ENCODE measurements at places on chromosomes 4 and X.
A peak's percentile ranks its signal among the peaks of the same experiment; 100 is the strongest.

DNA sequence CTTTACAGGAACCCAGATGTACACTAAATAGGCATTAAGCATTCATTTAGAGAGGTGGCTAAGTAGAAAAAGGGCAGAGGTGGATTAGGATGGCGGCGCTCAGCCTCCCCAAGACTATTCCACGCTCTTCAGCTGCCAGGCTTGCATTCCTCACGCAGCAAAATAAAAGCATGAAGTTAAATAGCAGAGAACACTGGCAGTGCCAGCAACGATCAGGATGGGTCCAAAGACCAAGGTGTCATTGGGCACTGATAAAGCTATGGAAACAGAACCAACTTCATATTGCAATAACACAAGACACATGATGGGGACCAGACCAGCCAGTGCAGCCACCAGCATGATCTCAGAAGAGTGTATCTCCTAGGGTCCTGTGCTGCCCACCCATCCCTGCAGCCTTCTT lies 42.0 kb downstream of the TMEM156 start:
- no peak for DNase-seq

DNA sequence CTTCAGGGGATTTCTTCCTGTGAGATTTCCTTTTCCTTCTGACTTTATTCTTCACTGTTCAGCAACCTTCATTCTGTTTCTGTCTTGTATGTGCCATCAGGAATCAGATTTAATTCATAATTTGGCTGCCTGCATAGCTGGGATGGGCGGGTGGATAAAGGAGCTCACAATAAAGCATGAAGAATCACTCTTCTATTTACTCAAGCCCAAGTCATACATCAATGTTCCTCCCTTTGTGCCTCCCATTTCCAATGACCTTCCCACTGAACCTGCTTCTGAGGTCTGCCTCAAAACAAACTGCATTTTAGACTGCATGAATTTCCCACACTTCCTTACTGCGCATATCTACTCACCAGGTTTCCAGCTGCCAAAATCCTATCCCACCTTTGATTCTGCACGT lies 14.0 kb downstream of the PDGFC start:
- DNase-seq = no peak

GRCh38 chr4:8118035-8118434 lies 40.6 kb downstream of the ABLIM2 start:
- DNase-seq = no peak

- DNase-seq = peak; percentile 60
These were observed at the start of gene GABRE for GRCh38 chrX:151974336-151975227. GABRE (minus strand) TSS chrX:151974676; CDS start chrX:151974625, 51 bp downstream.

GRCh38 chr4:128516301-128516969 lies 228.8 kb upstream of the PGRMC2 start:
- no peak for DNase-seq

DNA sequence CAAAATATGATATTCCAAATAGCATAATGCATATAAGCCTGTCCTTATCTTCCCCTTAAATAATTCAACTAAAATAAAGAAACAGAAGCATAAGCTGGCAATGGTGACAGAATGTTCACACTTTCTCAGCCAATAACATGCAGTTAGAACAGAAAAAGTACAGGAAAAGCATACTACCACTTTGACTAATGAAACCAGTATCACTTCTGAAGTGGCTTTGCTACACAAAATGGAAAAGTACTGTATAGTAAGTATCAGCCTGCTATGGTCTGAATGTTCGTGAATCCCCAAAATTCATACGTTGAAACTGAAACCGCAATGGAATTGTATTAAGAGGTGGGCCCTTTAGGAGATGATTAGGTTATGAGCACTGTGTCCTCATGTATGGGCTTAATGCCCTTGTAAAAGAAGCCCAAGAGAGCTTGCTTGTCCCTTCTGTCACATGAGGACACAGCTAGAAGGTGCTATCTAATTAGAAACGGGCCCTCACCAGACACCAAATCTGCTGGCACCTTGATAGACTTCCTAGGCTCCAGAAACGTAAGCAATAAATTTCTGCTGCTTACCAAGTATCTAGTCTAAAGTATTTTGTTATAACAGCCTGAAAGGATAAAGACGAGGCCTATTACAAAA lies 102.6 kb downstream of the PRDM5 start:
- no peak for DNase-seq

DNA sequence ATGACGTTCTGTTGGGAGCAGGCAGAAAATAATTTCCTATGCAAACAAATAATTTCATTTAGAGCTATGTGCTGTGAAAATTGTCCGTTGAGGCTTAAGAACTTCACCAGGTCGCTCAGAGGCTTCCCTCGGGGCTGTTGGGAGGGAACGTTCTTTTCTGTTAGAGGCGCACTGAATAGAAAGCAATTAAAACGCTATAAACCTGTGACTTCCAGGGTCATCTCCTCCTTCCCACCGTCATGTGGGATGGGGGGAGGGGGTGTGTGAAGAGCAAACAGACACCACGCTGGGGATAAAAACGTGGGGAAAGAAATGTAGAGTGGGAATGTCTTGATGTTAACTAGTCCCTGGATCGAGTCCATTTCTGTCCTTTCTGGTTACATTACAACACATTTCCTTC lies 35.2 kb upstream of the ZNF518B start:
- no peak for DNase-seq

DNA sequence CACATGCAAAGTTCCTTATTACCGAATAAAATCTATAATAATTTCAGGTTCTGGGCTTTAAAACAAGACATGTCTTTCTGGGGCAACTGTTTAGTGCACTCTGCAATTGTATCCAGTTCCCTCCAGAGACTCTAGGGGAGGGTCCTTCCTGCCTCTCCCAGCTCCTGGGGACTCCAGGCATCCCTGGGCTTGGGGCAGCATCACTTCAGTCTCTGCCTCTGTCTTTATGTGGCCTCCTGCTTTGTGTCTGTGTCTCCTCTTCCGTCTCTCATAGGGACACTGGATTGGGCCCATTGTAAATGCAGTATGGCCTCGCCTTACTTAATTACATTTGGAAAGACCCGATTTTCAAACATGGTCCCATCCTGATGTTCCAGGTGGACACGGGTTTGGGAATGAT lies 10.9 kb upstream of the ASMTL start:
- no peak for DNase-seq

DNA sequence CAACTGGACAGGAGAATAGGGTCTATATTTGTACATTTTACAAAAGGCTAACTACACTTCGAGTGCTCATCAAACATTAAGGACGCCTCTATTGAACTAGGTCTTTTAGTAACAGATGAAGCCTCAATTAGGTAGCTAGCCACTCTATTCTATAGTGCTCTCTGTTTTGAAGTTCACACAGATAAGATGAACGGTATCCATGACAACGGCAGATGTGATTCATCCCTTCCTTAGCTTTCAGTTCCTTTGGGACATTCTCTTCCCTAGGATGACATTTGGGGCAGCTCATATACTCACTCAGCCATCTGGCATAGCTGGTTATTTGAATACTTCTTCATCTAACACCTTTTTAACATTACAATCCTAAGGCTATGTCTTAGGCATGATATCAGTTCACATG lies 62.4 kb upstream of the WDFY3 start:
- DNase-seq = no peak

GRCh38 chrX:112642349-112642748 lies 37.4 kb downstream of the LHFPL1 start:
- DNase-seq = peak; percentile 45

DNA sequence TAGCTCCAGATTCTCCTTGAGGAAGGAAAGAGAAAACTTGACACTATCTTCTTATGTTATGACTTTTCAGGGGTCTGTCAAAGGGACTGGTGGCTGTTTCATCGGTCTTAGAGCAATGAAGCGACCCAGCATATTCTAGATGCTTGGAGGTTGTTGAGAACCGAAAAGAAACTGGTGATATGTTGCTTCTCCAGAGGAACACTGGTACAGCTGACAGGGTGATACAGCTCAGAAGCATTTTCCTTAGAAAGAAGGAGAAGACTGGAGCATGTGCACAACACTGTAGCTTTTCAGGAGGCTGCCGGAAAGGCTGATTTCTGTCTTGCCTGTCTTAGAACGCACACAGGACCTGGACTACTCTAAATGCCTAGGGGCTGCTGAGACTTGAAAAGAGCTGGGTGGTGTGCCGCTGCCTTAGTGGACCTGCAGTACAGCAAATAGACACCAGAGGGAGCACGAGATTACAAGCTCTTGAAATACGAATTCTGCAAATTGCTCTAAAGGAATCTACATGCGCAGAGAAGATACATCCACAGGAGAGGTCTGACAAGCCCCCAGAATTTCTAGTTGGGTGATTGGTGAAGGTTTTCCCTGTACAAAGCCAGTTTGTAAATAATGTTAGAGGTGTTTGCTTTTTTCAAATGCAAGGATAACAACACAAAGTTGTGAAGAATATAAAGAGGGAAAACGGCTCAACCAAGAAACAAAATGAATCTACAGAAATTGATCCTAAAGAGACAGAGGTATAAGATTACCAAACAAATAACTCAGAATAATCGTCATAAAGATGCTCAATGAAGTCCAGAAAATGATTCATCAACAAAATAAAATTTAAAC lies 223.1 kb upstream of the DMD start:
- DNase-seq = peak; percentile 39

DNA sequence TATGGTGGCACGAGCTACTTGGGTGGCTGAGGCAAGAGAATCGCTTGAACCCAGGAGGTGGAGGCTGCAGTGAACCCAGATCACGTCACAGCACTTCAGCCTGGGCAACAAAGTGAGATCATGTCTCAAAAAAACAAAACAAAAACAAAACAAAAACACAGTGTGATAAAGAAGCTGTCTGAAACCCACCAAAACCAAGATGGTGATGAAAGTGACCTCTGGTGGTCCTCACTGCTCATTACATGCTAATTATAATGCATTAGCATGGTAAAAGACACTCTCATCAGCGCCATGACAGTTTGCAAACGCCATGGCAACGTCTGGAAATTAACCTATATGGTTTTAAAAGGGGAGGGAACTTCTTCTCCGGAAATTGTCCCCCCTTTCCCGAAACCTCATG lies 29.4 kb upstream of the OPHN1 start:
- peak; percentile 66 for DNase-seq

DNA sequence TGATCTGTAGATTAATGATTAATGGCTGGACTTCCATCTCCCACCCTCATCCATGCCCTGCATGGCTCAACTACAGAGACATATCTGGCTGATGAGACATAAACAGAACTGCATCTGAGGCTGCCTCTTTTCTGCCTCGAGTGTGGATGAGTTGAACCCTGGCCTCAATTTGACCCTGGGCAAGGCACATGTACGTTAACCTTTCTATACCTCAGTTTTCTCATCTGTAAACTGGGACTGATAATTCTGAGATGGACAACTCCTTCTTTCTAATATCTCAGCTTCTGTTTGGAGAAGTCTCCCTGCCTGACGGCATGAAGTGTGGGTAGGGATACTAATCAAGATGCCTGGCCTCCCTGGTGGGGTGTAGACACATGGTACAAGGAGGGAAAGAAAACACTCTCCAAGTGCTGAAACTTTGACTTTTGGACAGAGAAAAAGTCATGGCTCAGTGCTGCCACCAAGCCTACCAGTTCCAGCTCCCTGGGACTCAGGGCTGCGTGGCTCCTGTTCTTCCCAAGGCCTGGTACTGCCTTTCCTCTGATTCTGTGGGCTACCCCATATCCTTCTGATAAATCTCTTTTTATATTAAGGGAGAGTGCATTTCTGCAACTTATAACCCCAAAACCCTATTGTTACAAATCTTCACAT lies 64.4 kb downstream of the HAUS3 start:
- no peak for DNase-seq

- DNase-seq = no peak
These were observed 136.9 kb upstream of the VCX start for GRCh38 chrX:7706032-7706431.
